ENCODE measurements at places on chromosomes 11 and 22.
A peak's percentile ranks its signal among the peaks of the same experiment; 100 is the strongest.

DNA sequence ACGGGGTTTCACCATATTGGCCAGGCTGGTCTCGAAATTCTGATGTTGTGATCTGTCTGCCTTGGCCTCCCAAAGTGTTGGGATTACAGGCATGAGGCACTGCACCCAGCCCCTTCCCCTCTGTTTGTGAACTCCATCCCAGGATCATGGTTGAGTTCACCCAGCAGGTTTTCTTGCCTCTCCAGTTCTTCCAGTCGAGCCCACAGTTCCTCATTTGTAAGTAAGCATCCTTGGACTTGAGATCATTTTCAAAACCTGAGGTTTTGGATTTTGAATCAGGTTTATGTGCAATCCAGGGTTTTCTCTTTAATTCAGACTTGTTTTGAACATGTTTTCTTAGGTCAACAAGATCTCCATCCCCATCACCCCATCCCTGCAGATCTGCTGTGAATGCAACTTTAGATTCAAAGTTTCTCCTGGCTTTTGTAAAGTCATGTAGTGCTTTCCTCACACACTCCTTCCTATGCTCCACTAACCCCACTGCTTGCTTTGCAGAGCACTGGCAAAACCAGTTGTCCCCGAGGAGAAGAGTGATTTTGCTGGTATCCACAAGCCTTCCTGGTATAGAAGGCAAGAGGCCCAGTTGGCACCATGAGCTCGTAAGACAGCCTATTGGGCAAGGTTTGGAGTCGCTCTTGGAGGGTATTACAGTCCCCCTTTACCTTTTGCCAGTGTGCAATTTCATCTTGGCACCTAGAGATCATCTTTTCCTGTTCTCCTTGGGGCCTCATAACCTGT lies 14.7 kb upstream of the VPREB1 start:
- no peak for DNase-seq

- DNase-seq: no peak
Observed at GRCh38 chr11:1089738-1090599, 15.3 kb downstream of the MUC2 start.

DNA sequence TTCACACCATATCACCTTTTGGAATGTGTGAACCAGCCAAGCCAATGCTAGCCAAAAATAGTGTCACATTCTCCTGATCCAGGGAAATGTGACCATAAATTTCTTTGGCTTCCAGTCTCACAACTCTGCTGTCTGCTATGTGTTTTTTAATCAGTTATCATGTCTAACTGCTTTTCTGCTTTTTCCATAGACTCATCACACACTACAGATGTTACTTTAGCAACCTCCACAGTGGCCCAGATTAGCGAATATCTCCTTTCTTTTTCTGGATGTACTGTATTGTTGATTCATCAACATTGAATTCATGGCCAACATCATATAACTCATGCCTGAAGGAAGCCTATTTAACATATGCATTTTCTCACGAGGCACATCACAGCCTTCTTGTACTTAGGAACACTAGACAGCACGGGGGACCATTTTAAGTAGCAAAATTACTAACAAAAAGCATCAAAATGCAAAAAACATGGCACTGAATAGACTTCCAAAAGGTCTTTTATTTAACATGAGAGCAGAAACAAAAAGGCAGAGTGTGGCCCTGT lies 73.1 kb upstream of the POU2AF2 start:
- DNase-seq: no peak

DNA sequence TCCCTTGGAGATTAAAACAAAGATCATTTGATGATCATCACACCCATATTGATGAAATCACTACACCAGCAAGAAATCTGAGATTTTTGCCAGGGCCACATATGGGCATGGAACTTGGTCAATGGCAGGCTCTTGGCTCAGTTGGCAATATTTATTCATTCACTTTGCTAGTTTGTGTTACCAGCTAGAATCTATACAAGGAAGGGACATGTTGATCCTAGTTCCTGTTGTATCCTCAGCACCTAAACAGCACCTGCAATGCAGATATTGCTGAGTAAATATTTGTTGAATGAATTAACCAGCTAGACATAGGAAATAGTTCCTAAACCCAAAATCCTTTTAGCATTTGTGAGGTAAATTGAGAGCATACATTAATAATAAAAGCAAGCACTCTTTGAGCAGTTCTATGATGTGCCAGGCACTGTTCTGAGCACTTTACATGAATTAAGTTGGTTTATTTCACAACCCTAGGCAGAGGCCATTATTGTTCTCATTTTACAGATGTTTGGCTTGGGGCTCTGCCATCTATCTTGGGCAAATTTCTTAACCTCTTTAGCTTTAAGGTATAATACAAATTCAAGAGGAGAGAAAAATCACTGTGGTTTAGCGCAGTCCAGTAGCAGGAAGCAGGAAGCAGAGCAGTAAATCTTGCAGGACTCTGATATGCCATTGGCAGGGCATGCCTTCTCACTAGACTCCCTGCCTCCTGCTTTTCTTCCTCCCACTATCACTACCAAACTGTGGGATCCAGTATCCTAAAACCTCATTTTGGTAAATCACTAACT lies 1.6 kb downstream of the TRIM68 start:
- no peak for DNase-seq

GRCh38 chr22:31332886-31333285 lies 13.3 kb downstream of the PATZ1 start:
- no peak for DNase-seq

DNA sequence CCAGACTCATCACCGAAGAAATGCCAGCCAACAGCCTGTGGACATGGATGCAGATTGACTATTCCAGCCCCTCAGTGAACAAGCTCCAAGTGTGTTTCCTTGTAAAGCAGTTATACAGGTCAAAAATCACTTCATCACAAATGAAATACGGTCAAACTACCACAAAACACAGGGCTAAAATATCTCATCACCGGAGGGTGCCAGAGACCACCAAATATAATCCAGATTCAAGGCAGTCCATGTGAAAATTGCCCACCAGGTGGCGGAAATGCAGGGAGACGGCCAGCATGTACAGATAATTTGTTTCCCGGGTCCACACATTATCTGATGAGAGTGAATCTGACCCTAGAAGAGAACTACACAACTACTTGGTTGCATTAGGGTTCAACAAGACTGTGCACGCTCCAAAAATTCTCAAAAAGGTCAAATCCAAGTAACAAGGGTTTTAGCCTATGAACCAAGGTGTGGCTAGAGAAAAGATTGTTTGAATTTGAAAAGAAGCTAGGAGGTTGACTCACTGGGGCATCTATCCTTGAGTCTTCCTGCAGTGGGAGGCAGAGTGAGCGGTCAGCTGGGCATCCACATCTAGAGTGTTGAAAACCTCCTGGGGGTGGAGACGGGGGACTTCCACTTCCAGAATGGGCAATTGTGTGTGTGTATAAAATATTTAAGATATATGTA lies 71.7 kb downstream of the IGLL5 start:
- DNase-seq: peak; percentile 76

DNA sequence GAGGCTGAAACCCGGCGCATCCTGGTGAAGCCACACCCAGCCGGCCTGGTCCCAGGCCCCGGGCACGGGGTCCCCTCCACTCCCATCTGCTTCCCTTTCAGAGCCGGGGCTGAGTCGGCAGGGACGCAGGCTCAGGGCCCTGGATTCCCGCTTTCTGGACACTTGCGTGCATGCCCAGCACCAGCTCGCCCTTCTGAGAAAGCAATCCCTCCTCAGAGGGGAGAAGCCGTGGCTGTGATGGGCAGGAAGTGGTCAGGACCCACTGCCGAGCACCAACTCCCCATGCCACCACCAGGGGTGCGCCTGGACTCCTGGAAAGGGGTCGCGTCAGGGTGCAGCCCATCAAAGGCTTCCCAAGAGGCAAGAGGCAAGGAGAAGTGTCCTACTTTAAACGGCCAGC lies 15.1 kb downstream of the CDKN1C start:
- DNase-seq: no peak

- DNase-seq: no peak
Observed at GRCh38 chr11:92845805-92846204, 123.6 kb upstream of the MTNR1B start.

DNA sequence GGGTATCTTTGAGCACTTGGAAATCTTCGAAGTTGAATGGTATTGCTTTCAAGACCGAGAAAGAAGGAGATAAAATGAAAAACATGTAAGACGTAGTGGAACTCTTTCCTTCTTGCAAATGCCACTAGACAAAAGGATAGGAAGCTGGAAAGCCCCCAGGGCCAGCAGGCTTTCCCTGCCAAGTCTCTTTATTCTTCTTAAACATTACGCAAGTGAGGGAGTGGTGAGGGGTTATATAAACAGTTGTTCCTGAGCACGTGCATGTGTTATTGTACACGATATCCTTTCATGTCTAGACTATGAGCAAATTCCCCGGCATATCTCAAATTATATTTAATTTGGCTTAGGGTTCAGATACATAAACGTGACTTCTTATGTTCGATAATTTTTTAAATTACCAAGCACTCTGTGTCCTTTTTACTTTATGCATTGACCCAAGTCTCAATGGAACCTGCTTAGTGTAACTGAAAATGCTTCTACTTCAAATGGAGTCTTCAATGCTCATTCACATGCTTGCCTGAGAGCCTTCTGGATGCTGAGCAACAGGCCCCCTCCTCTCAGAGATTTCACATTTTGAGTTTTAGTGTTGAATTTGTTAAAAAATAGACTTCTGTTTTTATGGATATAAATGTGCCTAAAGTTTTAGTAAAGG lies 59.0 kb downstream of the PPP2R1B start:
- DNase-seq: no peak

- no peak for DNase-seq
Observed at GRCh38 chr11:122367809-122368231, 251.8 kb upstream of the BLID start.

GRCh38 chr11:73539506-73540084 lies 58.3 kb downstream of the FAM168A start:
- no peak for DNase-seq

- no peak for DNase-seq
Observed at GRCh38 chr11:34669458-34669857, 48.6 kb downstream of the EHF start.

- DNase-seq: no peak
Observed at GRCh38 chr11:60945295-60945667, 6.7 kb downstream of the SLC15A3 start.

DNA sequence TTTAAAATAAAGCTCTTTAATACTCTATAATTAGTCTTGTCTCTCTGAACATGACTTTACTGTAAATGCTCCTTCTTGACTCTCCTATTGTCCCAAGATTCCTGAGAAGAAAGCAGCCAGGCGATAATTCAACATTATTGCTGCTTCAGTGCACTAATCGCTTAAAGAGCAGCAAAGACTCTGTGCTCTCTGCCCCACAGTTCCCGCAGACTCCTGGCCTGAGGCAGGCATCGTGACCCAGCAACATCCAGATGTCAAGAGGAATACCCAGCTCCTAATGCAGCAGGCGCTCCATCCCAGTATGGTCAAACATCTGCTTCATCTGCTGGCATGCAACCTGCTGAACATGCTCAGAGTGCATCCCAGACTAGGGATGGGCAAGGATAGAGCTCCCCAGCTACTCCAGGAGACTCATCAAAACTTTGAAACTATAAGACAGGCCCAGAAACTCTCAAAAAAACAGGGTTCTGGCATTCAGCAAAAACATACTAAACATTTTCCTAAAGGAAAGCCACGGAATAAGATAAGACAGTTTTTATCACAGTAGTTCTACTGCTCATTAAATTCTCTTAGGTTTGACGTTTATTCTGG lies 270.0 kb downstream of the SOX6 start:
- no peak for DNase-seq

- peak; percentile 57 for DNase-seq
Observed at GRCh38 chr22:20430720-20431510, 6.7 kb downstream of the SCARF2 start.

DNA sequence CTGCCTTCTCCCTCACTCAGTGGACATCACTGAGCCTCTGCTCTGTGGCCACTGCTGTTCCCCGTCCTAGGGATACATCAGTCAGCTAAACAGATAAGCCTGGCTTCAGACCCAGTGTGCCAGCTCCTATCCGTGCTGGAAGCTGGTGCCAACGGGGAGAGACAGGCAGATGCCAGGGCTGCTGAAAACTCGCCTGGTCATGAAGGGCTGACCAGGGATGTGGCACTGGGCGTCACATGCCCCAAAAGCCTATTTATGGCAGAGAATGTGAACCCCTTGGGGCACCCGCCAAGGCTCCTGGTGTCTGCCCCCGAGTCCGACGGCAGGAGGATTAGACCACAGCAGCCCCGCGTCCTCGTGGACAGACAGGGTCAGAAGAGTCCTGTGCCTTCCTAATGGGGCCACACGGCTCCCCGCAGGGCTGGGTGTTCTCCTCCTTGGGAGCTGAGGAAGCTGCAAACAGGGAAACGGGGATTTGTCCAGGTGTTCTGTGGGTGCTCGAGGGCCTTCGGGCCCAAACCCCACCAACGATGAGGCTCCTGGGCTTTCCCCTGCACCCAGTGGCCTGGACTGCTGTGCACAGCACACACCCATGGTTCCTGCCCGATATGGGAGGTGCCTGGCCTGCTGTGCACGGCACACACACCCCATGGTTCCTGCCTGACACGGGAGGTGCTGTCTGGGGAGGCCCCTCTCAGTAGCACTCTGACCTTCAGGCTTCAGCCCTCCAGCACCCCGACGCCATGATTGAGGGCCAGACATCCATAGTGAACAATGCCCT lies 19.9 kb downstream of the ANO1 start:
- DNase-seq: no peak

GRCh38 chr11:125902277-125902926 lies 604 bp downstream of the PUS3 start:
- DNase-seq: no peak

- no peak for DNase-seq
Observed at GRCh38 chr11:119964136-119965025, 173.5 kb downstream of the TRIM29 start.

DNA sequence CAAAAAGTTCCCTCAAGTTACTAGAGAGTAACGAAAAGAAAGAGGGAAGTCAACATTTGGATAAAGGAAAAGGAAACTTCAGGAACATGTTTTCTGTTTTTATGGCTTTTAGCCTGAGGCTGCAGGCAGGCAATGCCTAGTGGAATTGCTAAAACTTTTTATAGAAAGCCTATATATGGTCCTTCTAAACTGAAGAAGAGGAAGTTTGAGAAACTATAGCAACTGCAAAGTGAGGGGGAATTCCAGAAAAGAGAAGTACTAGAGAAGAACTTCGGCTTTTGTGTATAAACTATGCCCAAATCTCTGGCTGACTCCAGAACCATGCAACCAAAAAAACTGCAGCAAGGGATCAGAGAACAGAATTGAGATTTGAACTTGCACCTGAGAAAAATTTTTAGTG lies 74.3 kb upstream of the ARHGAP42 start:
- DNase-seq: peak; percentile 50

GRCh38 chr11:55658031-55658573 lies 3.9 kb upstream of the OR4C6 start:
- no peak for DNase-seq

- no peak for DNase-seq
Observed at GRCh38 chr11:57072640-57073039, 83.9 kb downstream of the OR5AK2 start.
